Thoracic aorta (tissue), 2 donors: ENCODE measurements at places on chromosomes 11 and 22. TPM values are rescaled to one million over a fixed set of nuclear protein-coding genes. Genes with fewer than 3 reads are reported as not detected.

GRCh38 chr11:12206529-12206928, 96.1 kb downstream of the MICAL2 start:
- no peak for DNase-seq

- DNase-seq, result no peak
Measured at GRCh38 chr11:124892750-124893454, 4.8 kb downstream of the ROBO4 start.

DNA sequence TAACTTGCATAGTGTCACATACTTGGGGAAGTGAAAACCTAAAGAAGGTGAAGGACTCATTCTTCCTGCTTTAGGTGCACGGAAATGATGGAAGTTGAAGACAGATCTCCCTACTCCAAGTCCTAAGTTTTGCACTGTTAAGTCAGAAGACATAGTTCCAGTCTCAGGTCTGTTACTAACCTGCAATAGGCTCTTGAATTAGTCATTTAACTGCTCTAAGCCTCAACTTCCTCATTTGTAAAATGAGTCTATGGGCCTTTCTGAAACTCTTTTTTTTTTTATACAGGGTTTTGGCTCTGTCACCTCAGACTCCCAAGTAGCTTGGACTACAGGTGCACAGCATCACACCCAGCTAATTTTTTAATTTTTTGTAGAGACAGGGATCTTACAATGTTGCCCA, 30.8 kb upstream of the POU2AF1 start:
- DNase-seq, result no peak

Gene OR10A2
- not detected for total RNA-seq

GRCh38 chr11:121559606-121560200, 106.9 kb upstream of the SORL1-AS1 start:
- DNase-seq, result no peak

GRCh38 chr11:119849872-119850271, 120.9 kb upstream of the NECTIN1 start:
- DNase-seq, result no peak

- DNase-seq, result no peak
Measured at GRCh38 chr22:32066820-32067219, 23.8 kb downstream of the SLC5A1 start.
